ENCODE measurements at places on chromosomes 7 and 10.

DNA sequence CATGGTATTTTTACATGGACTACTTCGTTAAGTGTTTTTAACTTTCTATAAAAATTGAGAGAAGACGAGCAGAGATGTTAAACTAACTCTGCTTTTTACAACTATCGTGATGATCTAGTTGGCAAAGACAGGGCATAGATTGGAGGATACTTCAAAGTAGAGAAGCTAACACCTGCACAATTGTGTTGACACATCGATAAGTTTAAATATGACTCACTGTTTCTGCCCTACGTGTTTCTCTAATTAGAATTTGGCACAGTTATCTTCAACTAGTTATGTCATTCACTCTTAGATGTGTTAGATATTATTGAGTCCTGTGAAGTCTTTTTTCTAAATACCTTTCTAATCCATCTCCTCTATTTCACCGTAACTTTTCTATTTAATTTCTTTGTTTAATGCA, 68.5 kb upstream of the FERD3L start:
- DNase-seq = no peak

DNA sequence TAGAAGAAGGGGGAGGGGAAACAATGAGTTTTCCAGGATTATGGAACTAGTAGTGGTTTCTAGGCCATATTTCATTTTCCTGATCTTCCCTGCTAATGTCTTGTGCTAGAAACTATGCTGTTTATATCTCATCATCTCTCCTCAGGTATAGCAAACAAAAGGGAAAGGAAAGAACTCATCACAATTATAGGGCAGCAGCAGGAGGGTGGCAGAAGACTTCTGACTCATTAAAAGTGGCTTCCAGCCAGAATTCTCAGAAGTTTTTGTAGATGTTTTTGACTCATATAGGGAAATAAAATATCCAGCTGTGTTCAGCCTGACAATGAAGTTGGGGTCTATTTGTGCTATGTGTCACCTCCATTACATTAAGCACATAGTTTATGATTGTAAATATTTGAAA, 6.5 kb downstream of the AHR start:
- DNase-seq = no peak

GRCh38 chr7:64308016-64308270, 5.8 kb upstream of the ZNF736 start:
- DNase-seq = peak; percentile 29

DNA sequence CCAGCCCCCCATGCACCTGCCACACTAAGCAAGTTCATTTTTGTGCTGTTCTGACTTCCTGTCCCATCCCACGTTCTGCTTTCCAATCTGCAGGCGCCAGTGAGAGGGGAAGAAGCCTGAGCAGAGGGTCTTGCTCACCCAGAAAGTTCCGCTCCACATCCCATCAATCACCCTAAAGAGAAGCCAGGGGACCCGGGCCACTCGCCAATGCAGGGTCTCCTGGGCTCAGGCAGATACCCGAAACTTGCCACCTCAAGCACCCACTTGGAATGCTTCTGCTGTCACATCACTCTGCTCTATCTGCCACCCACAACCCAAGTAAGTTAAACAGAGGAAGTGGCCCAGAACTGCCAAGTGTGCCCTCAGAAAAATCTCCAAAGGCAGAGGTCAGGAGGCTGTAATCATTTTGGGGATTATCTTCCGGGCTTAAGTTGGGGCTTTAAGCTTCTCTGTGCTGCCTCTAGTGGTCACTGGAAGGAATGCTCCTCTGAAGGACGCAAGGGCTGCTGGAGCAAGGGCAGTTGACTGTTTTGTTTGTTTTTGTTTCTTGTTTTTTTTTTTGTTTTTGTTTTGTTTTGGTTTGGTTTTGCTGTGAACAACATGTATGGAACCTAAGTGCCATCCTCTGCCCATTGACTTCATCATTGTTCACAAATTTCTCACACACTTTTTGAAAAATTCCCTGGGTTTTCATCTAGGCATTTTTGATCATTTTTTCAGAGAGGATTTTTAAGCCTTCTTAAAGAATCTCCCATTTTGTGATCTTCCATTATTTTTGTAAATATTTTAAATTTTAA, 25.5 kb downstream of the PRR15 start:
- peak; percentile 52 for DNase-seq

Measured in OCI-LY7 (cell line).